ENCODE measurements at places on chromosomes 3 and 15.

DNA sequence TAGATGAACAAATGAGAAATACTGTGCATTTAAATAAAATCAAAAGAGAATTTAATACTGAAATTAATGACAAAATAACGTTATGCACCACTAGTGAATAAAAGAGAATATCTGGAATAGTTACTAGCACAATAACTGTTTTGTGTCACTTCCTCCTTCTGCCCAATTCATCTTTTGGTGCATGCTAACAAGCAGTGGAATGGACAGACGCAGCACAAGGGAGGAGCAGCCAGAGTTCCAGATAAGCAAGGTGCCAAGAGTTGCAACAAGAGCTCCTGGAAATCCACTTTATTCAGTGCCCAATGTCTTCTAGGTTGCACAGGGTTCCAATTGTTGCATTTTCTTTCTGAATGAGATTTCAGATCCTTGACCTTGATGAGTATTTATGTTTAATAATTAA lies 66.5 kb upstream of the PLXND1 start:
- DNase-seq = no peak

- no peak for DNase-seq
These were observed 135.8 kb downstream of the ZNF621 start for GRCh38 chr3:40660554-40660953.

- no peak for DNase-seq
These were observed 364.6 kb upstream of the EPHA6 start for GRCh38 chr3:96449803-96450202.

GRCh38 chr3:61138401-61138800 lies 112.9 kb downstream of the FHIT start:
- no peak for DNase-seq

- no peak for DNase-seq
These were observed 722.0 kb upstream of the CFAP20DC start for GRCh38 chr3:59771768-59772181.
